ENCODE measurements at places on chromosomes 13 and 19. TPM values are rescaled to one million over a fixed set of nuclear protein-coding genes. Genes with fewer than 3 reads are reported as not detected.

The ZNF578 gene
- total RNA-seq, result 32.5 TPM

The SLC7A10 gene
- total RNA-seq, result 5.5 TPM

The CLDND2 gene
- not detected for total RNA-seq

The PTGIR gene
- 0.23 TPM for total RNA-seq

The ZNF350 gene
- 14.8 TPM for total RNA-seq

The KCNJ14 gene
- total RNA-seq, result 0.92 TPM

The ZNF837 gene
- 1.2 TPM for total RNA-seq
